Endothelial cell of umbilical vein (primary cell): ENCODE measurements at places on chromosomes 7 and 10. TPM values are rescaled to one million over a fixed set of nuclear protein-coding genes. Genes with fewer than 3 reads are reported as not detected.
A peak's percentile ranks its signal among the peaks of the same experiment; 100 is the strongest.

GRCh38 chr7:129748356-129749109 lies 137.0 kb downstream of the NRF1 start:
- no peak for DNase-seq

DNA sequence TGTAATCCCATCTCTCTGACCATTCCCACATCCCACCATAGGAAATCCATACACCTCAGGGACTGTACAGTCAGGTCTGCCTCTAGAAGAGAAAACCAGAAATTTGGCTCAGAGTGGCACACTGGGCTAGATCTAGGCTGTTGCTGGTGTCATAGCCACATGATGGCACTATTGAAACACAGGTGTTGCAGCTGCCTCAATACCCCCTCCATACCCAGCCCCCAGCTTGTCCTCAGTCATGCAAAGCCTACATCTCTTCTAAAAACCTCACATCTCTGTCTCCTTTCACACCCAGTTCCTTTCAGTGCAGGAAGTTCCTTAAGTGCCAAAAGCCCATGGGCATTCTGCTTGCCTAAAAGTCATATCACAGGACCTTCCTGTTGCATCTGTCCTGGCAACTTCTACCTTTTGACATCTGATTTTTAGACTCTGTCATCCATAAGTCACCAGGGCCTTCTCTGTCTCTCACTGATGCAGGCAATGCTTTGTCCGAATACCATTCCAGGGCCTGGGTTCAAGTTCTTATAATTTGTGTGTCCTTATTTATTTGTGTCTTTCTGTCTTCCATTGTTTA lies 27.0 kb upstream of the HIBADH start:
- DNase-seq, result peak; percentile 69

DNA sequence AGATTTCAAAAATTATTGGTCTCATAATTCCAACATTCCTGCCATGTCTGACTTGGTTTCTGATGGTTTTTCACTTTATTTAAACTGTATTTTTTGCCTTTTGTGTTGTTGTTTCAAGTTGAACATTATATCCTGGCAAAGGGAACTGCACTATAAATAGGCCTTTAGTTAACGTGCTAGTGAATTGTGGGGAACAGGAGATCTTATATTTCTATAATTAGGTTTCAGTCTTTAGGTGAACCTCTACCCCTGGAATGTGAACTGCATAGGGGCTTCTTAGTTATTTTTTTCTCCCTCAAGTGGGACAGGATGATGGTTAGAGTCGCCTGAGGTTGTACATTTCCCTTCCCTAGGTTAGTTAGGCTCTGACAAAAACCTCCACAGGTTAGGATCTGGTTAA lies 128.6 kb downstream of the MLLT10 start:
- DNase-seq, result no peak

DNA sequence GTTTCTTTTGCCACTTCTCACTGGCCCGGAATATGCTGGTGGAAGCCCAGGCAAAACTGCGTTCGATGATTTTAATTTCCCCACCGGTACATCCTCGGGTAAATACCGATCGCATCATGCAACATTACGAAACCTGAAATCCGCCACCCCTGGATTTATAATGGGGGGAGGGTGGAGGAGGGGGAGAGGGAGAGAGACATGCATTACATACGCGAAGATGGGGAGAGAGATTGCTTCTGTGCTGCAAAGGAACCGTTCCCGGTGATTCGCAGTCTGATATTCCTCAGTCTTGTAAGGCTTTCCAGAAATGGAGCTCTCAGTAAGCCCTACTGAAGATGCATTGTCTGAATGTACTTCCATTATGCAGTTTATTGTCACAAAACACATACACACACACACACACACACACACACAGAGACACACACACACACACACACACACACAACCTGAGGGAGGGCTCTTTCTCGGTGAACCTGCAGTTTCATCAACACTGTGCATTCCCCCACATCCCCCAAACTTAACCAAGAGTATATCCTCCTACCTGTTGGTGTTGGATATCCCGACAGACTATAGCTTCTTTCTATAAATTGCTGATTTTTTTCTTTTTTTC lies 741 bp downstream of the GPR85 start:
- peak; percentile 3 for DNase-seq

GRCh38 chr10:112278871-112279270 lies 4.3 kb upstream of the TECTB start:
- DNase-seq, result no peak

- DNase-seq, result no peak
Measured at GRCh38 chr7:28277958-28278357, 97.4 kb upstream of the JAZF1 start.

The HGF gene
- 0.08 and 0.18 TPM in 2 replicates for polyA plus RNA-seq

- peak; percentile 77 for DNase-seq
Measured at GRCh38 chr10:133307776-133308420, 774 bp downstream of the TUBGCP2 start.

The HOXA3 gene
- polyA plus RNA-seq, result 4.2 and 4.7 TPM in 2 replicates

- DNase-seq, result no peak
Measured at GRCh38 chr7:100472854-100473499, 6.0 kb downstream of the TSC22D4 start.

GRCh38 chr7:21368317-21368716 lies 59.6 kb upstream of the SP4 start:
- DNase-seq, result no peak

DNA sequence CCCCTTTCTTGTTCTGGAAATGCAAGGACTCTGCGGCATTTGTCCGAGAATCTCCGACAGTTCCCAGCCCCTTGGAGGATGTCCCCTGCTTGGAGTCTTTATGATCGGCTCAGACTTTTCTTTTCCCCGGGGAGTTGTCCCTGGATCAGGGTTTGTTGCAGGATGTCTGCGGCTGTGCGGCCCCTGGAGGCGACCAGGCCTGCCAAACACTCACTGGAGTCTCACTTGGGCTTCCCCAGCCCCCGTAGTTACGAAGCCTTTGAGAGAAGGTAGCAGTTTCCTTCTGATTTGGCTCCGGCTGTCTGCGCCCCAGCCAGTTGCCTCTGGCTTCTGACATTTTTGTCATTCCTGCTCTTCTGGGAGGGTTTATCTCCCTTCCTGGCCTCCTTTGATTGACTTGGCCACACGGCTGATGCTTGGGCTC lies 16.1 kb downstream of the COL26A1 start:
- DNase-seq, result no peak

The IL15RA gene
- 20.6 and 25.1 TPM in 2 replicates for polyA plus RNA-seq

GRCh38 chr10:98369801-98370200 lies 45.2 kb downstream of the PYROXD2 start:
- no peak for DNase-seq

DNA sequence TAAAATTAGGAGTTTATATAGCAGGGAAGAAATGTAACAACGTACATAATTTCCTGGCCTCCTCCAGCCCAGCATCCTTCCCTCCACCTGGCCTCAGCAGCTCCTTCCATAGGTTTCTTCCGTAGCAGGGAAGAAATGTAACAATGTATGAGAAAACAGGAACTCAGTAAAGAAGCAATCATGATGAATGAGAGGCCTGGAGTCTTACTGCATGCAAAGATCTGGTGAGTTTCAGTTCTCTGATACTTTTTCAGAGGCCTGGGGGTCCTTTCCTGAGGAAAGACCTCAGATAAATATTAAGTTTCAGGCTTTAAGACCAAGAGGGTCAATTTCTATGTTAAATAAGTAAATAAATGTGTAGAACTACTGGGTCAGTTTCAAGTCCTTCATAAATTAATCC lies 155.7 kb upstream of the C7orf33 start:
- DNase-seq, result no peak

DNA sequence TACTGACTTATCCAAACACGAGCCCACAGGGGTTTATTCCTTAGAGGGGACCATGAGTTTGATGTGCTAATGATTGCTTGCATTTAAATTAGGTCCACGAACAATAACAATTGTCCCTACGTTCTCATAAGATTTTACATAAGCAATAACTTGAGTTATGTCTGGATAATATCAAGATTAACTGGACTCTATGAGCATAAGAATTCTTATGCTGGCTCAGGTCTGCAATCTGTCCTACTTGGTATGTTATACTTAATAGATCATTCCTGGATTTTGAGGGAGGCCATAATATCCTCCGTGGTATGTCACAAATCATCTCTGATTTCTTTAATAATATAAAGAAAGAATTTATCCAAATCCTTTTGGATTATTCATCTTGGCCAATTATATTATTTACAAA lies 552.3 kb downstream of the KCNMA1 start:
- DNase-seq, result no peak

GRCh38 chr10:35614312-35614711 lies 9.2 kb downstream of the GJD4 start:
- no peak for DNase-seq

DNA sequence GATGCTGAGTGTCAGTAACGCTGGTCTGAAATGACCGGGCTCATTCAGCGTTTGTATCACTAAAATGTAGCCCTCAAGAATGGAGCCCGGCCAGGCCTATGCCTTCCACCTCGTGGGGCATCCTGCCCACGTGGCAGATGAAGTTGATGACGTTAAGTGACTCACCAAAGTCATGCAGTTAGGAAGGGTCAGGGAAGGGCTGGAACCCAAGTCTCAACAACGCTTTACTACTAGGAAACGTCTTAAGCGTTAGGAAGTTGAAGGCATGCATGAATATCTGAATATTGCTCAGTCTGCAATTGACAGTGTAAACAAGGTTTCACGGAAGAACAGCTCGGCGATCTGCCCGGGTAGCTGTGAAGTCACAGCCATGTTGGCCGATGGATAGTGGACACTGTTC lies 14.0 kb upstream of the UBE3C start:
- DNase-seq, result no peak

The HNRNPA2B1 gene
- polyA plus RNA-seq, result 104 and 198 TPM in 2 replicates

DNA sequence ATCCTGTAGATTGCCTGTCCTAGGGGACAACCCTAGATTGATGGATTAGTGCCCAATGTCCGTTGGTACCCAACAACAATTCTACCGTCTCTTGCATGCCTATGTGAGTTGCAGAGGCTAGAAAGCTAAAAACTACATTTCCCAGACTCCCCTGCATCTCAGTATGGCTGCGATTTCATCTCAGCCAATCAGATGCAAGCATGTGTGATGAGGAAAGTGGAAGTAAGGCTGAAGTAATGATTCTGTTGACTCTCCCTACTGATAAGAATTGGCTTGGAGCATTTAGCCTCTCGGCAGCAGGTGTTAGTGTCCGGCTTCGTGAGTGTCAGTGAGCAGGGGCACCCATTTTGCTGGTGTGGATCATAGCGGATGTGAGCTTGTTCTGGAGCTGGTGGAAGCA lies 171.9 kb downstream of the FGFR2 start:
- no peak for DNase-seq

The PSAP gene
- 1,415 and 1,476 TPM in 2 replicates for polyA plus RNA-seq

GRCh38 chr10:77879710-77880109 lies 46.8 kb downstream of the DLG5 start:
- DNase-seq, result no peak

DNA sequence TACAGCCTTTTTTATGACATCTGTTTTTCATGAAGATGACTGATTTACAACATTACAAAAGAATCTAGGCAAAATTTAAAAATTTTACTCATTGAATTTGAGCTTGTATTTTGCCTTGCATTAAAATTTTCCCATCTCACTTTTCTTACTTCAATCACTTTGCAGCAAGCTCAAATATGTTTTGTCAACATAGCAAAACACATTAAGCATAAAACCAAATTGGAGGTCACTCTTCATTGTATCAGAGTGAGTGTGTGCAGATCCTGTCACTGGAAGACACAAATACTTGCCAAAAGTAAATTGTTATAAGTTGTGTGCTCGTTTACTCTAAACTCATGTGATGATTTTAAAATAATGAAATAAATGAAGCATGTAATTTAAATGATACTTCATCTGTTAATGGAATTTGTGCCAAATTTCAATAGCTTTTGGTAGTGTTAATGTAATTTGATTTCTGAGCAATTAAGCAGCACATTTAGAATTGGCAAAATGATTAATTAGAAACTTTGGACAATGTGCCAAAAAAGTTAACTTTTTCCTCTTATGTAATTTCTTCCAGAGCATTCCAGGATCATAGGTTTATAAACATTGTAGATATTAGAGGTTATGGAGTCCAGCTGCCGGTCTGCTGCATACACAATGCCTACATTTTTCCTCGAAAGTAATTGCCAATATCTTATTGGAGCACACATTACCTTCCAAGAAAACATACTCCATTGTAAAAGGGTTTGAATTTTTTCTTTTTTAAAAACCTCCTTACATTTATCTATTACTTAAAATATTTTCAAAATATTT lies 1078.2 kb upstream of the LRRTM3 start:
- DNase-seq, result no peak

The KCP gene
- polyA plus RNA-seq, result 0.03 TPM in 1 of 2 replicates, not detected in the other

The PRPF18 gene
- 4.2 and 7.3 TPM in 2 replicates for polyA plus RNA-seq

The SNX10 gene
- polyA plus RNA-seq, result 0.10 and 0.25 TPM in 2 replicates

GRCh38 chr10:42992957-42993390 lies 83.9 kb upstream of the RET start:
- DNase-seq, result no peak

DNA sequence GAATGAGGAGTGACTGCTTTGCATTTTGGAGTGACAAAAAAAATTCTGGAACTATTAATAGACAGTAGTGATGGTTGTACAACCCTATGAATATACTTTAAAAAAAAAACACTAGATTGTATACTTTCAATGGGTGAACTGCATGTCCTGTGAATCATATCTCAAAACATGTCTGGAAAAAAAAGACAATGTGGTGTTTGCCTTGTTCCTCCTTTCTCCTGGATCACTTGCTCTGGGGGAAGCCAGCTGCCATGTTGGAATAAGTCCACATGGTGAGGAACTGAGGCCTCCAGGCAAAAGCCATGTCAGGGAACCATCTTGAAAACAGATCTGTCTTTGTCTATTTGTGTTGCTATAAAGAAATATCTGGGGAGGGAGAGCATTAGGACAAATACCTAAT lies 39.5 kb upstream of the YAE1 start:
- no peak for DNase-seq
